NCI-H446 treated with DMSO at 0.1 percent for 48 hours (cell line): ENCODE measurements at places on chromosomes 7 and 10.

DNA sequence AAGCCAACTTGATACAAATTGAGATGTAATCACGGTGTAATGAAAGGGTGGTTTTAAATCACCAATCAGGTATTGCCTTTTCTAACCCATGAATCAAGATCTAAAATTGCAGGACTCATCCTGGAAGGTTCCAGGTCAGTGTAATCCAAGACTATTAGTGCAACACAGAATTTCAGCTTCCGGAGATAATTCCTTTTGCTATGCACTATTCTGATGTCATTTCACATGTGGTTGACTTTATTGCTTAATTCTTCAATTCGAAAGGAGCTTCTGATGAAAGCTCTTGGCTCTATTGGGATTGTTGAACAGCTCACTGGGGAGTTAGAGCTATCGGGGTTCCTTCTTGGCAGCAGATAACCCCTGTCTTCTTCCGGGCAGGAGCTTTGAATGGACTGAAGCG, 147.4 kb upstream of the INSYN2A start:
- no peak for DNase-seq

DNA sequence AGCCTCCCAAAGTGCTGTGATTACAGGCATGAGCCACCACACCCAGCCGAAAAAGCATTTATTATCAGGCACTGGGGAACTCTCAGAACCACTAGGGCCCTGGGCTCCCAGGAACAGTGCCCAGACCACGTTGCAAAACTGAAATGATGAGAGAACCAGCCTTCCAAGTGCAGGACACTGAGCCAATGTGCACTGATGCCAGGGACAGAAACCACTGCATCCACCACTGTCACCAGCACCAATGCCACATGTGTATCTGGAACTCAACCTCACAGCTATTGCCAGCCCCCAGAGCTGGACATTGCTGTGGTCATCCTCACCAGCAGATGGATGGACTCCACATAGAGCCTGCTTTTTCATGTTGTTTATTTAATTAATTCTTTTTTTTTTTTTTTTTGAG, 28.2 kb upstream of the TPST1 start:
- no peak for DNase-seq

DNA sequence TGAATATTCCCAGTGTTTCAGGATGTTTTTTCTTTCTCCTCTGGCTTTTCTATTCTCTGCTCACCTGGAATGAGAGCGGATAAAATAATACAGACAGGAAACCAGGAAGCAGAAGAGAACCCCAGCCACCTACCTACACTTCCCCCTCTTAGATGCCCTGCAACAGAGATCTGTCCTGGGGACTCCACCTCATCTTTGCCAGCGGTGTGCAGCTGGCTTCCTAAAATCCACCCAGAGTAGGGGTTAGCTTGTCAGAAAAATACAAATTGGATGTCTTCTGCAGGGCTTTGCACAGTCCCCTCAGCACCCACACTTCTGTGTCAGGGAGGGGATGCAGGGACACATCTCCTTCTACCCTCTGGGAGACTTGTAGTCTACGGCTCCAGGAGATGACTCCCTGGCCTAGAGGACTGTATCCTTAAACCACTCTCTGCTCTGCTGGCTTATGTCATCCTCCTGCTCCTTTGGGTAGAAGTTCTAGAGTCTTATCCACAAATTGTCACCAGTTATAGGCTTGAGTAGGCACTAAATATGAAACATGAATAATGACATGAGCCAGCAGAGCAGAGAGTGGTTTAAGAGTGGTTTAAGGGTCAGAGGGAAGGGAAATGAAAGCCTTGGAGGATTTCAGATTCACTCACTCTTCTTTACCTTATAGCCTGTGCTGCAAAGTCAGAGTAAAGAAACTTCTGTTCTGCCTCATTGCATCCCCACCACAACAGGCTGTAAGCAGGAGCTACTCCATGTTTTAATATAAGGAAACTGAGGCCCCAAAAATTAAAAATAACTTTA, 749.4 kb downstream of the AUTS2 start:
- no peak for DNase-seq

GRCh38 chr7:24812305-24812945, 55.2 kb upstream of the GSDME start:
- DNase-seq, result no peak

- no peak for DNase-seq
Observed at GRCh38 chr7:92639966-92640365, 49.8 kb upstream of the FAM133B start.

DNA sequence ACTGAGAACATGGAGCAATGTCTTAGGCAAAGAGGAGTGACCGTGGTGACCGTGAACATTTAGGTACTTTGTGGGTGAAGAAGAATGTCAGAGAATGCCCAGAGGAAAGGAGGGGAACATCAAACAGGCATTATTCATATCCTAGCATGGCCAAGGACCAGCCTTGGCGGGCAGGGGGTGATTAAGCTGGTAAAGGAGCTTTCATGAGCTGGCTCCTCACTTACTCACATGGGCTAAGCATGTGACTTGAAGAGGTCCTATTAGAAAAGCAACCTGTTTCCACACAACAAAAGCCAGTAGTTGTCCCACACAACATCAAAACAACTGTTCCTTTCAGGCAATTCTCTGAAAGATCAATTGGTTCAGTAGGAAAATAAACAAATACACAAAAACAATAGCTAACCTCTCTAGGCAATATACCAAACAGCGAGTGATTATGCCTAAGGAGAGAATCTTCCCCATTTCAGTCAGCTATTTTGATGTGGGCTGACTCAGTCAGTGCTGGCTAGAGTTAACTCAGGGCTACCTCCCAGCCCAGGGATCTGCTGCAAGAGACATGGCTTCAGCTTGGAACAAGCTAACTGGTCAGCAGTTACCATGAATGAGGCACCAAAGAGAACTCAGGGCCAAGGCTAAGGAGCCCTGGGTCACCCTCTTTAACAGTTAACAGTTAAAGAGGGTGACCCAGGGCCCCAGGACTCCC, 283.5 kb downstream of the ARHGAP12 start:
- DNase-seq, result no peak

DNA sequence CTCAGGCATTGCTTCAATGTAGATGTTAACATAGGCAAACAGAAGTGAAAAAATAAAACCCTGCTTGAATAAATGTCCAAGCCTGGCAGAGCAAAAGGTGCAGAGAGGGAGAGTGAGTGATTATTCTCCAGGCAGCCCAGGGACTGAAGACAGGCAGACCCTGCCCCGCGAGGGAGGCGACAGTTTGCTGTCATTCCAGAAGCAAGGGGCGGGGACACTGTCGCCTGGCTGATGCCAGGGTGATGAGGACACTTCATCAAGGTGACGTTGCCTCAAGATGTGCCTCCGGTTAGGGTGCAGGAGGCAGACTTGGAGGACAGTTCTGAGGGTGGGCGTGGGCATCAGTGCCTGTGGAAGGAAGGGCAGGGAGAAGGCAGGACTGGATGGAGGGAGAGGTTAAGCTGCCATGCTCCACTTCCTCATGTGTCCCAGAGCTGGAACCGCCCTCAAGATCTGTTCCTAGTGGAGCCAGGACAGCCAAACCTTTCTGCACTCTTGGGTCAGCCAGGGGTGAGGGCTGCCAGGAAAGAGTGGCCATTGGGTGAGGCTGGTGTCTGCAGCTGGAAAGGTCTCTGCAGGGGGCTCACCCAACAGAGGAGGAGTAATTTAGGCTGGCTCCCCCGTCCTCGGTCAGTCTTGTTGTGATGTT, 560.5 kb upstream of the MKI67 start:
- DNase-seq, result no peak
